ENCODE measurements at places on chromosomes 3 and 15. TPM values are rescaled to one million over a fixed set of nuclear protein-coding genes. Genes with fewer than 3 reads are reported as not detected.
A peak's percentile ranks its signal among the peaks of the same experiment; 100 is the strongest.

DNA sequence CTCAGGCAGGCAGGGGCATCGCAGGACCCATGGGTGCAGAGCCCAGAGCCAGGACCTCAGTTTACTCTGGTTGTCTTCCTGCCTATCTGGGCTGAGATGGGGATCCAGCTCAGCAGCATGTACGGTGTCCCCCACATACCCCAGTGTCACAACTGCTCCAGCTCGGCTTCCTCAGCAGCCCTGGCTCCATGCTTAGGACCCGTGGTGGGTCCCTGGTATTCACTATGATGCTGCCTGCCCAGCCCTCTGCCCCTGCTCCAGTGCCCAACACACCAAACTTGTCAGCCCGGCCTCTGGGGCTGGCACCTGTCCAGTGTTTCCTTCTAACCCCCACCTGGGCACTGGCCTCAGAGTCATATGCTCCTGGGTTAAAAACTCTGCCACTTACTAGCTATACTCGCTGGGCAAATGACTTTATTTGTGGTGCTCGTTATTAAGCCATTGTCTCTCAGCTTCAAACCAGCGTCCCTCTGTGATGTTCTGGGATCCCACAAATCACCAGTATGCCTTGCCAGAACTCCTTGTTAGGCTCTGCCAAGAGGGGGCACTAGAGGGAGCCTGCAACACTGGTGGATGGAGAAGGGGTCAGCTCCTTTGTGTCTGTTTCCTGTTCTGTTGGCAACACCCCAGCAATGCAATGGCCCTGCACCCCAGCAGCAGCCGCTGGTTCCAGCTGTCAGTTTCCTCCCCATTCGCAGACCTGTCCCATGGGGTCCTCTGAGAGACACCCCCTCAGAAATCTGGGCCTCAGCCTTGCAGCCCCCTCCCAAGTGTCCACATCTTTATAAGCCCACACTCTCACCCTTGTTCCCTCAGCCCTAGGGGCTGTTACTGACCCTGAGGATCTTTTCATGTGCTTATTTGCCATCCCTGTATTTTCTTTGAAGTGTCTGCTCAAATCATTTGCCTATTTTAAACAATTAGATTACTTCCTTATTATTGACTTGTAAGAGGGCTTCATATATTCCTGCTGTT lies 24.1 kb upstream of the MRPS22 start:
- peak; percentile 51 for DNase-seq

DNA sequence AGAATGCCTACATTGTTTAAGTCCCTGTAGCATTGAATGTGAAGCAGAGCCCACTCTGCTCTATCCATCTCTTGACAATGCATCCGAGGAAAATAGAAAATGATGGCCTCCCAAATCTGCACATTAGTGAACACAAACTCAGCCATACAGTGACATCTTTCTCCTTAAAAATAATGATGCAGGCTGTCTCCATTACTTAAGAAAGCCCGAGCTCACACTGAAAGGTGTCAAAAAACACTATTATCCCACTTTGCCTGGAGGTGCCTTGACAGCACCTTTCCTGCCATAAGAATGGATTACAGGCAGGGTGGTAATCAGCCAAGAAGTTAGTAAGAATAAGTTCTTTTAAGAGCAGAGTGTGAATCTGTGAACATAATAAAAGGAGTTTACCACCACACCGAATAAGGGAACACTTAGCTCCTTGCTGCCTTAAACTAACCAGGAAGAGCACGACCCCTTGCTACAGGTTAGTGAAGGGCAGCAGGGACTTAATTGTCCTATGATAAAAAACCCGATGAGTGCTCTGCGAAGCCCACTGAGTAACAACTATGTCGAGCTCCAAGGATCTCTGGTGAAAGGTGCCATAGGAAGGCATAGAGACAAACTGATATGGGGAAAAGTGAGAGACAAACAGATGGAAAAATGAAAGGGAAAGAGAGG lies 123.2 kb upstream of the TUSC7 start:
- DNase-seq: no peak

The TRH gene
- 0.49 TPM for total RNA-seq

GRCh38 chr3:105559856-105560255 lies 193.1 kb downstream of the ALCAM start:
- DNase-seq: no peak

DNA sequence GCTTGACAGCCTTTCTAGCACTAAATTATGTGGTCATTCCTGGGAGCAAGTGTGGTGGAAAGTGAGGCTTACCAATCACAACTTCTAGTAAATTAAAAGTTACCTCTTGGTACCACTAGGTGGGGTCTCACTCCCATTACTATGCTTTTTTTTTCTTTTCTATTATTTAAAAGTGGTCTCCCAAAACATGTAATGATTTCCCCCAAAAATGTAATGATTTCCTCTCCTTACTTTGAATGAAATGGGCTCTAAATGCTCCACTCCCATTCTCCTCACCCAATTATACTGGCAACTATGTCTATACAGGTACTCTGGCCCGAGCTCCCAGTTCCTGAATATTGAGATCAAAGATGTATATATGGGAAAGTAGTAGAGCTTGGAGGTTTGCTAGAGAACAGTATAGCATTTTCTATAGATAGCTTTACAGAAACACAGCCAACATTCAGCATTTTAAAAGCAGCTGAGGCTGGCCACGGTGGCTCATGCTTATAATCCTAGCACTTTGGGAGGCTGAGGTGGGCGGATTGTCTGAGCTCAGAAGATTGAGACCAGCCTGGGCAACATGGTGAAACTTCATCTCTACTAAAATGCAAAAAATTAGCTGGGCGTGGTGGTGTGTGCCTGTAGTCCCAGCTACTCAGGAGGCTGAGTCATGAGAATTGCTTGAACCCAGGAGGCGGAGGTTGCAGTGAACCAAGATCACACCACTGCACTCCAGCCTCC lies 70.9 kb downstream of the DCUN1D1 start:
- no peak for DNase-seq

Data from endothelial cell (in vitro differentiated cells).